Esophagus mucosa (tissue), 1 donor: ENCODE measurements at places on chromosomes 3 and 15. TPM values are rescaled to one million over a fixed set of nuclear protein-coding genes. Genes with fewer than 3 reads are reported as not detected.

DNA sequence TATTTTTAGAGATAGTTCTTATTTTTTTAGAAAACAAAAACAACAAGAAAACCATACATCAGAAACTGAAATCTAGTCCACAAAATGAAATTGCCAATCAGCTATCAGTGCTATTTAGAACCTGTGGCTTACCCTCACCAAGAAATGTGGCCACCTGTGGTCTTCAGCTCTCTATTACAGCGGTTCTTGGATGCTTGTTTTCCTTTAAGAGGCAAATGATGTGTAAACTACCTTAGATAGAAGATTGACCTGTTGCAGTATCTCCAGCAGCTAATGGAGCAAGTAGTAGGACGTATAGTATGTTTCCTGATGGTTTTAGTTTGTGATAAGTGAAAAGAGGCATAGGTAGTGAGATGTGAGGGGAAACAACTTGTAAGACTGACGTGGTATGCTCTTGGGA is 21.2 kb downstream of the TFG start:
- no peak for ATAC-seq

DNA sequence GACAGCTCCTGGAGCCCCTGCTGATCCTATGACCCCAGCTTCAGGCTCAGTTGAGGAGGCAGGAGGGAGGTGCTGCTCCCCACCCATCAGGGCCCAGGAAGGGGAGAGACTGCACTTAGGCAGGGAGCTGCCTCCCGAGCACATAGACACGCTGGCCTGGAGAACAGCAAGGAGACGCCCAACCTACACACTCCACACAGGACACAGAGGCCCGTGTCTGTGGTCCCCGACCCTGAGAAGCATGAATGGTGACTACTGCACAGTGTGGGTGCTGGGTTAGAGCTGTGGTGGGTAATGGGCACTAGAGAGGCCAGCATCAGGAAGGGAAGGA is 1.1 kb upstream of the HHATL start:
- ATAC-seq: no peak

DAZL gene
- total RNA-seq: not detected

DNA sequence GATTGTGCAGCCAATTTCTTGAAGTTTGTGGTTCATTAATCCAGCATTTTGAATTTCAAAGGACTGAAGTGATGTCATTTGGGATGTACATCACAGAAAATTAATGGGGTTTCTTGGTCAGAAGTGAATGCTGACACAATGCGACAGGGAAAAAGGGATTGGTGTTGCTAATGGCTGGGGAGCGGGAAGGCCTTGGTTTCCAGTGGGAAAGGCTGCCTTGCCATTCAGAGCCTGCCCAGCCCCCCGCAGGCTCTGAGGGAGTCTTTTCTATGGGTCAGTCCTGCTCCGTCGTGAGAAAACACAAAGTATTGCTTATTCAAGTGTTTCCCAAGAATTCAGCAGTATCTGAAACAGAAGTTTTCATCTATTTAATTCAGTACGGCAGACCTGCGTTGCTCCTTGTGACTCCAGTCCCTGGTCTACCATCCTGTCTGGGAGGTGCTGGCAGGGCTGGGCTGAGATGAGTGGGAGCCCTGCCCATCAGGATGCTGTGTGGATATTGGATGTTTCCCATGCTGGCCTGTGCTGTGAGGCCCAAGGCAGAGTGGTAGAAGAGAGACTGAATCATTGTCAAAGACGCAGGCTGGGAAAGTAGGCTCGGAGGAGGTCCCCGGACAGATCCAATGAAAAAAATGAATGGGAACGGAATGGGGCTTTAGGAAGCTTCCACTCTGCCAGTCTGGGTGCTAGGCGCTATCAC is 111.2 kb upstream of the KLHL25 start:
- no peak for ATAC-seq

DNA sequence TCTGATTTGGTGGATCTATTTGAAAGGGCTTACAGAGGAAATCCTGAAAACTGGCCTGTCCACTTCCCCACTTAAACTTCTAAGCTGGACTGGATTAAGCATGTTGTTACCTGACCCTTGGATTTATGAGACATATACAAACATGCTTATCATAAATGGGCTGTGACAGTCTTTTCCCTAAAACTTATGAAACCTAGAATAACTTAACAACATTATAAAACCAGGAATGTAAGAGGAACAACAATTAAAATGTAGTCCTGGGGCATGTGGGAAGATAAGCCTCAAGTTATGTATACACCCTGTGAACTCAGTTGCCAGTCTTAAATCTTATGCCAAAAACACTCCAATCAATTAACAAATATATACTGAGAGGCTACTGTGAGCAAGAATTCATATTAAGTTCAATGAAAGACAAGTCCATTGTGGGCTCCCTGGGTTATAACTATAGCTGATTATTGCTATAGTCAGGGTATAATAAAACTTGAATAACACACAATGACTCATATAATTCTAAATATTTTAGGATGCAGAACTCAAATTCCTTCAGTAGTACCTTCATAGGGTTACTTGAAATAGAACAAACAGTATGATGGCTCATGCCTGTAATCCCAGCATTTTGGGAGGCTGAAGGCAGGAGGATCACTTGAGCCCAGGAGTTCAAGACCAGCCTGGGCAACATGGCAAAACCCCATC is 87.2 kb upstream of the PPIB start:
- peak; percentile 49 for ATAC-seq

CD96 gene
- 1.0 TPM for total RNA-seq

- ATAC-seq: peak; percentile 99
Measured at GRCh38 chr3:108305484-108306172, 9.3 kb downstream of the HHLA2 start.

- ATAC-seq: no peak
Measured at GRCh38 chr3:65811892-65812291, 226.8 kb downstream of the MAGI1 start.

- no peak for ATAC-seq
Measured at GRCh38 chr3:126515066-126515706, 2.4 kb downstream of the UROC1 start.

DNA sequence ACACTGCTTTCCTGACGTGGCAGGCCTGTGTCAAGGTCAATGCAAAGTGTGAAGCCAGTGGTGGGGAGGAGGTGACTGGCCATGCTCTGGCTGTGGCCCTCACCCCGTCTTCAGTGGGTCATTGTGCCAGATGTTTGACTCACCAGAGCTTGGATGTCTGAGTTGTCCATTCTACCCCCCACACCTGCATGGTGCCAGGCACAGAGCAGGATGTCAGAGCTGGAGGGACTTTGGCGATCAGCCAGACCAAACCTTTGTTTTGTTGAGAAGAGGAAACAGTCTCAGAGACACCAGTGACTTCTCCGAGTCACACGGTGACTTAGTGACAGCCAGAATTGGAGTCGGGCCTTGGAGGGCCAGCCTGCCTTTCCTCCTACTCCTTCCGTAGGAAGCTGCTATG is 49.5 kb downstream of the SMAD6 start:
- ATAC-seq: no peak

DNA sequence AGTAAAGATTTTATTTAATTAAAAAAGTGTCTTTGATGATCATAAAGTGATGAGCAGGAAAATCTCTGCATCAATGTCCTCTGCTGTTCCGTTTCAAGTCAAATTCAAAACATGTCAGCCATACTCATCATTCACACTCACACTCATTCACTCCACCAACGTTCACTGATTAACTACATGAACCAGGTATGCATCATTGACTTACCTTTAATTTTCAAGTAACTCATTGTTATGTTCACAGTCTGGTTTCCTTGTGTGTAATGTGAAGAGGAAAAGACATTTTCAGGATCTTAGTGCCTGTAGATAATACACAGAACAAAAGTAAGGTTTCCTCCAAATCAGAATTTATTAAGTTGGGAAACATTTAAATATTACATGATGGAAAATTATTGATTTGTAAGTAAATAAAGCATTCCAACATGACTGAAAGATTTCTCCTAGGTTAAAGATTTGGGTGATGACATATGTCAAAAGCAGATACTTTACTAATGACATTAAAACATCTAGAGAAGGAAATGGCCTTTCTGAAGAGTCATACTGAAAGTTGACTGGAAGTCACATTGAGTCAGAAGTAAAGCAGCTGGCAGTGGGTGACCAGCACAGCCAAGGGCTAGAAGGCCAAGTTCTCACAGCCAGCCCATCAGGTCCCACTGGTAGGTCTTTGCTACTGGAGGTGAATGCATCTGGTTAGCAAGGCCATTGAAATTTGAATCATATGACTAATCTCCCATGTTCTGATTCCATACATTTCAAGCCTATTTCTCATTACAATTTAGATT is 251.9 kb downstream of the CDIN1 start:
- peak; percentile 94 for ATAC-seq

GRCh38 chr15:83926116-83926515 is 272.2 kb downstream of the ADAMTSL3 start:
- no peak for ATAC-seq

GRCh38 chr3:23653647-23654525 is 151.9 kb upstream of the UBE2E1 start:
- no peak for ATAC-seq

MYO9A gene
- total RNA-seq: 23.1 TPM

DNA sequence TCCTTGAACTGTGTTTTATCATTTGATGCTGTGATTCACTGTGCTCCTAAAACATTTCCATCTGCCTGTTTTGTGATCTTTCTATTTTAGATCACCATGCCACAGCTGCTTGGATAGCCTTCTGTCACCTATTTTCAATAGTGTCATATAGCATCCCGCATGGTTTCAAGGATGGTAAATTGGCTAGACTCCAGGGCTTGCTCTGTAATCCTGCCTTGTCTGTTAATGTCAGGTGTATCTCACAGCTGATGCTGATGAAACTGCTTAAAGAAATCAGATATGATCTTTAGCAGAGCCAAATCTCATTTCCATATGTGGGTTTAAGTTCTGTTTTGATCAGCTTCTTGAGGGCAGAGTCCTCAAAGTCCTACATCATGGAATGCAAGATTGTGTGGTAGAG is 182.2 kb downstream of the UBE2E2 start:
- no peak for ATAC-seq
